ENCODE measurements at places on chromosomes 3 and 15.

GRCh38 chr15:58553365-58553918 lies 121.7 kb downstream of the LIPC start:
- no peak for ATAC-seq

DNA sequence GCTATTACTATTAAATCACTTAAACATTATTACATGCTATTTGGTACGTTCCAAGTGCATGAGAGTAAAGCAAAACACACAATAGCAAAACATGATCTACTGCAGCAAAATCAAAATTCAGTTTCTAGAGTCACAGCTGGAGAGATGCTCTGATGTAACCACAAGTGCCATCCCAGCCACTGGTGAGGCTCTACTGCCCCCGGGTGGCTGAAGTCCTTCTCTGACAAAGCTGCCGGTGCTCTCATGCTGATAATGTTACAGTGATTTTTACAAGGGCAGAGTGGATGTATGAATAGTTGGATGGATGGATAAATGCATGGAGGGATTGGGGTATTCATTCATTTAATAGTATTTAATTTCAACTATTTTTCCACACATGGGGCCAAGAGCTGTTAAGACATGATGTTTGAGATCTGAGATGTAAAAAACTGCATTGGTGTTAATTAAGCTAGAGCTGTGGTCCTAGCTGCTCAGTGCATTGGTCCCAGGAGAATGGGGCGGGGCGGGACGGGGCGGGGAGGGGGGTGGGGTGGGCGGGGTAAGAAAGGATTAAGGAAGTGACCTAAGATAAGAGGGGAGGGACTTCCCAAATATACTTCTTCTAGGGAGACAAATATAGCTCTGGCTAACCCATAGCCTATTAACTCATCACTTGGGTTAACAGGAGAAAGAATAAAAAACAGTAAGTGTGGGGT lies 5.3 kb upstream of the SPESP1 start:
- ATAC-seq = peak; percentile 99

GRCh38 chr3:4505688-4506558 lies 12.8 kb downstream of the ITPR1 start:
- ATAC-seq = no peak

GRCh38 chr3:108833611-108834010 lies 11.0 kb downstream of the TRAT1 start:
- no peak for ATAC-seq

GRCh38 chr3:128278761-128279600 lies 125.7 kb downstream of the EEFSEC start:
- ATAC-seq = peak; percentile 94

DNA sequence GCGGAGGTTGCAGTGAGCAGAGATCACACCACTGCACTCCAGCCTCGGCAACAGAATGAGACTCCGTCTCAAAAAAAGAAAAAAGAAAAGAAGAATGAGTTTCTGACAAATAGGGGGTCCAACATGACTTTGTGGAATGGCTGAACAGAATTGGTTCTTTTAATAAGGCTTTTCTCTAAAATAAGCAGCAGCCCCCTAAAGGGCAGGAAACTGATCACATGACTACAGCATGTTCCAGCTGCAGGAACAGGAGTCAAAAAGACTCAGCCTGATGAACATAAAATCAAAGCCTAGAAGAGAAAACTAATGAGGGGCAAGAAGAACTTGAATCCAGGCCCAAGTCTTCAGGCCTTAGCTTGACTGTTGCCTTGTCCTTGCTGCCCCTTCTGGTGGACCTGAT lies 89.7 kb upstream of the ARRDC4 start:
- ATAC-seq = no peak

- no peak for ATAC-seq
Measured at GRCh38 chr3:57757642-57758297, 1.7 kb downstream of the SLMAP start.

DNA sequence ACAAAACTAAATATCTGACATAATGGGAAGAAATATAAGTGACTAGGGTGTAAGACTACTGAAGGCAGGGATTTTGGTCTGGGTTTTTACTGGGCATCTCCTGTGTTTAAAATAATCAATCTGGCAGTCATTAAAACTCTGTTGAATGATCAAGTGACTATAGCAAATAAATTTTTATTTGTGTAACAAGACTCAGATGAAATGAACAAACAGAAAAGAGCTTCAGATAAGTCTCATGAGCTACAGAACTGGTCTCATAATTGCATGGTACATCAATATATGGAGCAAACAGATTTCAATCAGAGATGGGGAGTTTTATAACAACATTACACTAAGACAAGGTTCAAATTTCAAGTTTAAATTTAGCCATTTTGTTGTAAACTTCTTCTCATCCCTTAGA lies 372.5 kb downstream of the PLCL2 start:
- ATAC-seq = no peak

- no peak for ATAC-seq
Measured at GRCh38 chr15:67119238-67119846, 53.9 kb downstream of the SMAD3 start.

- ATAC-seq = no peak
Measured at GRCh38 chr3:102447272-102447671, 12.5 kb downstream of the ZPLD1 start.

GRCh38 chr3:161273589-161274218 lies 52.6 kb downstream of the NMD3 start:
- ATAC-seq = no peak

DNA sequence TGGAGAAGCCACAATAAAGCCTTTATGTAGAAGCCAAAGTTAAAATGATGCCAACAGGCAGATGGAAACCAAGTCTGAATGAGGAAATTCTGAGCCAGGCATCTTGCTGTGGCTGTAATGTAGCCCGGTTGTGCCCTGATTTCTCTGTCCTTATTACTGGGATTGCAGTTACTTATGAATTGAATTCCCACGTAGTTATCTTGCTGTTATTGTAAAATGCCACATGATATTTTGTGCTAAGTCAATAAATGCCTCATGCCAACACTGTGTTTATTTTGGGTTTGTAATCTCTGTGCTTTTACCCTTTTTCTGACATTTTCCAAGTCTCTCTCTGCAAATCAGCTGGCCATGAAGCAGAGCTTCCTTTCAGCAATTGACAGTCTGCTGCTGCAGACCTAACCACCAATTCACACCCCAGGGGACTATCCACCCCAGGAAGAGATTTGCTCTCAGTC lies 486.1 kb upstream of the GOLIM4 start:
- ATAC-seq = peak; percentile 32

GRCh38 chr3:96267577-96267976 lies 546.8 kb upstream of the EPHA6 start:
- ATAC-seq = no peak

DNA sequence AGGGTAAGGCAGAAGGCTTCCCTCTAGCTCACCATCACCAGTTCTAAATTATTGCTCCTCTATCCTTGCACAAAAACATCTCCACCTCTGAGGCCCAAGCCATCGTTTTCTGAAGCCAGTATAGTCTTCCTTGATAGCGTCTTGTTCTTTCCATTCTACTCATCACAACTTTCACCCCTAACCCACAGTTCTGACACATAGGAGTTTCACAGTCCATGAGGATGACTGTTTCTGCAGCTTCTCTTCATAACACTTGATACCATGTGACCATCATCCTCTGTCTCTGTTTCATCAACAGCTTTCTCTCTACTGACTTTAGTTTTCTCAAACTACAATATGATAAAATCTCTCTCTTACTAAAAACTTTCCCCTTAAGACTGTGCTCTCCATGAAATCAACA lies 1166.5 kb downstream of the ROBO1 start:
- ATAC-seq = no peak
